ENCODE measurements at places on chromosomes 16 and 17.

DNA sequence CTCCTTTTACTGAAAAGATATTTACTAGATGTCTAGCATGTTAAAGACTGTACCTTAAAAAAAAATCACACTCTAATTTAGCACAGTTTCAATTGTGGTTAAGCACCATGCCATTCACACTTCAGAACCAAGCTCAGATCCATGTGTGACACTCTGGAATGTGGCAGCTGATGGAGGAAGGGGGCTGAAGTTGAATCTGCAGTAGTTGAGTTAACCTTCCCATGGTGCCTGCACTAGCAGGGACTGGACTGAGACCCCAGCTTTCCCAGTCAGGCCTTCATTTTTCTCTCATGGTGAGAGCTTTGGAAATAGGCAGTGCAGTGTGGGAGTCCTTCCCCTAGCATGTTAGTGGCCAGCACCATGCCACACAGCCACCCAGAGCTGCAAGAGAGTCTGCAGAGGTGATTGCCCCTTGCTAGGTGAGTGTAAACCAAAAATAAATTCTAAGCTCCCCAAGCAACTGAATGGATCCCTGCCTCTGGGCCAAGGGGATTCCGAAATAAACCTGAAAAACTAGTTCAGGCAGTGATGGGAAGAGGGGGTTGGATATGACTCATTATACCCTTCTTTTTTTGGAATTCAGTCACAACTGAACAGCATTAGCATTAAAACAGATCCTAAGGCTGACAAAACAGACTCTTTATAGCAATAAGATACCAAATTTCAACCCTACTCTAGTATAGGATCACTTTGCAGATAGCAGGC is 208.5 kb downstream of the WWOX start:
- no peak for DNase-seq

- no peak for DNase-seq
Measured at GRCh38 chr17:282912-283882, 69.4 kb downstream of the RPH3AL start.

DNA sequence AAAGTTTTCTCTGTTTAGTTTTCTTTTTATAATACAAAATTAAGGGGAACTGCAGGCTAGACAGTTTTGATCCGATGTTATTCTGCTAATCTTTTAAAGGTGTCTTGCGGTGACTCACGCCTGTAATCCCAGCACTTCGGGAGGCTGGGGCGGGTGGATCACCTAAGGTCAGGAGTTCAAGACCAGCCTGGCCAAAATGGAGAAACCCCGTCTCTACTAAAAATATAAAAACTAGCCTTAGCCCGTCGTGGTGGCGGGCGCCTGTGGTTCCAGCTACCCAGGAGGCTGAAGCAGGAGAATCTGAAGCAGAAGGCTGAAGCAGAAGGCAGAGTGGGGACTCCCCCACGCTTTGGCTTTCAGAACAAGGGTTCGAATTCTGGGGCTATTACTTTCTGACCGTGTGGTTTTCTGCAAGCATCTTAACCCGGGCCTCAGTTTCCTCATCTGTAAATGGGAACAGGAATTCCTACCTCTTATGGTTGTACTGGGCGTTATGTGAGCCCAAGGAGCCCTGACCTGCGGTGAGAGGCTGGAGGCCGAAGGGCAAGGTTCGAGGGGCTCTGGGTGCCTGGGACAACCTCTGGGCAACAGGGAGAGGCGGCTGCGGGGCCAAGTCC is 1.2 kb upstream of the KATNB1 start:
- no peak for DNase-seq

DNA sequence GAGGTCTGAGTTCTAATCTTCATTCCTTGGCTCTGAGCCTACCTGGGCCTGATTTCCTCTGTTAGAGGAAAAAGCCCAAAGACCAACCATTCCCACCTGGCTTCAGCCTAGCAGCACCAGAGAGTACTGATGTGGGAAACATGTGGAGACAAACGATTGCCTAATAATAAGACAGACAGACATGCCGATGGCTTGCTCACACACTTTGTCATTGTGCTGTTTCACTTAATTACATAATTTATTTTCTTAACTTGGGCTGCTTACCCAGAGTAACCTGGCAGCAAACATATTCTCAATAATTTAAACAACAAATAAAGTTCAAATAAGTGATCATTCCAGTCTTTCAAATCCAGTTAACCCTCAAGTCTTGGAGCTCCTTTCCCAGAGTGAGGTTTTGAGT is 83.4 kb downstream of the MAF start:
- no peak for DNase-seq

DNA sequence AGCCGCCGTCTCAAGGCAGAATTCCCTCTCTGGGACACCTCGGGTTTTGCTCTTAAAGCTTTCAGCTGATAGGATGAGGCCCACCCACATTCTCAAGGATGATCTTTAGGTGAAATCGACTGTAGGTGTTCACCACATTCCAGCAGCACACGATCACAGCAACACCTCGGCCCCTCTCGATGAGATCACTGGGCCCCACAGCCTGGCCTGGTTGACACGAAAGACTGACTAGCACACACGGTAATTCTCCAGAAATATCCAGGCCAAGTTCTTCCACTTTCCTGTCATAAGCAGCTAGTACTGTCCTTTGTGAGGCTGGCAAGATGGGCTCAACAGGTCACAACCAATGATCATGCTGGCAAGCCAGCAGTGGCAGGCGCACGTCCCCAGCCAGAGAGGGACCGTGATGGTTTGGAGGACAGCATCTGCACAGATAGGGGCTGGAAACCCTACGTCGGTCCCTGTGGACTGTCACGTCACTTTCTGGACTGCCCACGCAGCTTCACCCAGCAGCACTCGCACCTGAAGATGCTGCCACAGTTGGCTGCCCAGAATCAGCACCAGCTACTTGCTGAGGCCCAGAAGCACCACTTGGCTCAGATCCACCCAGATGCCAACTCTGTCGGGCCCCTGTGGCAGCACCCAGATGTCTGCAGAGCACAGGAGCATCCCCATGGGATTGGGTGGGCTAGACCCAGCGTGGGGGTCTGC is 17.4 kb downstream of the TMC6 start:
- no peak for DNase-seq

GRCh38 chr17:73941919-73942530 is 261.5 kb upstream of the RPL38 start:
- no peak for DNase-seq

- no peak for DNase-seq
Measured at GRCh38 chr17:45383003-45383402, 49.7 kb downstream of the ARHGAP27 start.

DNA sequence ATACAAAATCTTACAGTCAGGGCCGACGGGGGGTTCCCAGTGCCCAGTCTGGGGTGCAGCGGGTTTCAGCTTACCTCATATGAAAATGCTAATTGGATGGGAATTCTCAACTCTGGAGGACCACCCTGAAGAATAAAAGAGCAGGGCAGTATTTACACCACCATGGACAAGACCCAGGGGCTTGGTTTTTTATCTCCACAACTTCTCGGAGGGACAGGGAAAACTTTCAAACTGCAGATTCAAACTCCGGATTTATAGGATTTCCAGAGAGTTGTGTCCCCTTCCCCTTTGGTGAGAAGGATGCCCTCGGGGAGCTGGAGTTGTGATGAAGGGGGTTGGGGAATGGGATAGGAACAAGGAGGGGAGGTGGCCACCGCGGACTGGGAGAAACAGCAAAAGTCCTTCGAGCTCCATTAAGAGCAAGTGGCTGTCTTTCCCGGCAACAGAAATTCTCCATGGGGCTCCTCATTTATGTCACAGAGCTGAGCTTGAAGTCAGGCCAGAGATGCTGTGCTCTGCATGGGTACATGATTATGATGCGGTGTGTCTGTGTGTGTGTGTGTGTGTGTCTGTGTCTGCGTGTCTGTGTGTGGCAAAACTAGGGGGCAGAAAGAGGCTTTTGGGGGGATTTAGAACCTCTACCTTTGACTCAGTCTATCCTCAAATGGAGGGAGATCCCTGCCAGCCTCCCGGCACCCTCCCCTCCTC is 15.7 kb downstream of the FOXL1 start:
- no peak for DNase-seq

DNA sequence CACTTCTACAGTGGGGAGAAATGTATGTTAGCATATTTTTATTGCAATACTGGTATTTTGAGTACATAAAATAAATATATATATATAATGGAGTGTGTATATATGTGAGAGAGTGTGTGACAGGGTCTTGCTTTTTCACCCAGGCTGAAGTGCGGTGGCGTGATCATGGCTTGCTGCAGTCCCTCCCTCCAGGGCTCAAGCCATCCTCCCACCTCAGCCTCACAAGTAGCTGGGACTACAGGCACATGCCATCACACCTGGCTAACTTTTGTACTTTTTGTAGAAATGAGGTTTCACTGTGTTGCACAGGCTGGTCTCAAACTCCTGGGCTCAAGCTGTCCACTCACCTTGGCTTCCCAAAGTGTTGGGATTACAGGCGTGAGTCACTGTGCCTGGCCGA is 4.1 kb downstream of the CYLD start:
- no peak for DNase-seq

DNA sequence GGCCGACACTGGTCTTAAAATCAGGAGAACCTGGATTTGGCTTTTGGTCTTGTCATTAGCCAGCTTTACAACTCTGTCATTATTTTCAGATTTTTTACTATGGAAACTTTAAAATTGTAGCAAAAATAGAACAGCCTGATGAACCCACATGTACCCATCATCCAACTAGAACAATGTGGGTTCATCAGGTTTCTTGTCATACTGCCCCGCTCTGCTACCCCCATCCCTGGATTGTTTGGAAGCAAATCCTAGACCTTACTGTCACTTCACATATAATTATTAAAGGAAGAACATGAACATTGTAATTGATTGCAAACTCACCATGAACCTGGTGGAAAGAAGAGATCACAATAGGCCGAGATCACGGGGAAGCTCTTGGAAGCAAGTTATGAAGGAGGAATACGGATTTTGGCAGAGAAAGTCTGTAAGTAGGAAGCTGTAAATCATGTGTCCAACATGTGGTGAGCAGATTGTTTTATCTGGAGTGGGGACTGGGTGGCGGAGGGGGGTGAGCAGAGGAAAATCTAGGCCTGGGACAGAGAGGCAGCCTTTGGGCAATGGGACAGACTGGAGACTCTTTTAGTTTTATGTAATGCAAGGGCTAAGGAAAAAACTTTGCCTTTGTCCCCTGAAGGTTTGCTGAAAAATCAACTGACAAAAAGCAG is 67.0 kb downstream of the PITPNC1 start:
- no peak for DNase-seq

DNA sequence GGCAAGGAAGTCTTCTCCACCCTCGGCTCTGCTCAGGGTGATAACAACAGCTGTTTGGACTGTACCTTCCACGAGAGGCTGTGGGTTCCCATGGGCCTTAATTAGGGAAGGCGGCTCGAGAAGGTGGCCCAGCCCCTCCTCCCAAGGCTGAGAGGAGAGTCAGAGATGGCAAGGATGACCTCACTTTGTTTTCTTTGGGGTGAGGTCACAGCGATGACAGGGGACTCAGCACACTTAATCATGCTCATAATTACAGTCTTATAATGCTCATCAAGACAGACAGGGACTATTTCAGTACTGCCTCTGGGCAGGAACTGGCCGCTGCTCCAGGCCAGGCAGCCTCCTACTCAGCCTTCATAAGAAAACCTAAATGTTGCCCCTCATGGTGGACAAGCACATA is 19.7 kb downstream of the WFDC1 start:
- no peak for DNase-seq

GRCh38 chr16:12900599-12901203 is 697 bp upstream of the SHISA9 start:
- DNase-seq, result no peak

GRCh38 chr17:30942308-30943079 is 20.7 kb downstream of the ADAP2 start:
- DNase-seq, result no peak

GRCh38 chr16:21991621-21992020 is 9.3 kb downstream of the PDZD9 start:
- no peak for DNase-seq

DNA sequence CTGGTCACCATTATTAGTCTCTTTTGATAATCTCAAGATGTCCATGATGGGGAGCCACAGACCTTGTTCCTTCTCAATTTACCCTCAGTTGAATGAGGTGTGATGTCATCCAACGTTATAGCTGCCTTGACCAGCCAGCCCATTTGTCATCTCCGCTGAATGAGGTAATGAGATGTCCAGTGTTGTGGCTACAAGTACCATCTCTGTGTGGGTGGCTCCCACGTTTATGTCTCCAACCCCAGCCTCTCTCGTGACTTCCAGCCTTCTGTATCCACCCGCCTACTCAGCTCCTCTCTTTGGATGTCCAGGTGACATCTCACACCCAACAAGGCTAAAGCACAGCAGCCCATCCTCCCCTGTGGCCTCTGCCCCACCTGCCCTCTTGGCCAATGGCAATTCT is 18.2 kb downstream of the DNAH17 start:
- no peak for DNase-seq

GRCh38 chr16:71927787-71928186 is 32.5 kb downstream of the IST1 start:
- no peak for DNase-seq

DNA sequence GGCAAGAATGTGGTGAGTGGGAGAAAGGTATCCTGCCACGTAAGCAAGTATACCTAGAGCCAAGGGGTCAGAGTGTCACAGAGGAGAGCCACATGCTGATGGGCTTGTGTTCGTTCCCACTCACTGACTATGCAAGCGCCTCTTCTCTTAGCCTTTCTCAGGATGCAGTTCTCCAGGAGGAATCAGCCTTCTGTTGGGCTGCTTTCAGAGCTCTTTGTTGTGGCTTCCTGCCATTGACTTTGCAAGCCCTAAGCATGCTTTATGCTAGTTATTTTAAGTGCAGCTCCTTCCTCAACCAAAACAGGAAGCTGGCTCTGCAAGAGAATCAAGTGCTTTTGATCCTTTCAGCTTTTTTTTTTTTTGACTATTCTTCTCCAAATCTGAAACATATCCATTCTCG is 66.6 kb downstream of the SIAH1 start:
- no peak for DNase-seq

DNA sequence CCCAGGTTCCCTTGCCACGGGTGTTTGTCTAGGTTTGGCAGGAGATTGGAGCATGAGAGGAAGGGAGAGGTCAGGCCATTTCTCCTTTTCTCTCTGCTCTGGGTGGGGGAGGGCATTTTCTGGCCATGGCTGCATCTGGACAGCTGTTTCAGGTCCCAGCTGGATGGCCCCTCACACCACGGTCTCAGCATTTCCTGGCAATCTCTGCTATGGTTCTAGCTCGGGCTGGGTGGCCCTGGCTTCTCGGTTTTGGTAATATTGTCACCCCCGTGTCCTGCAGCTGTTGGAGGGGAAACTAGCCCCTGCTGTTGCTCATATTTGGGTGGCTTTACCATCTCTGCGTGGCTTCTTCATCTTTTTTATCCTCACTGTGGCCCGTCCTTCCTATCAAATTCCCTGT is 11.5 kb upstream of the NLRP1 start:
- DNase-seq, result no peak

DNA sequence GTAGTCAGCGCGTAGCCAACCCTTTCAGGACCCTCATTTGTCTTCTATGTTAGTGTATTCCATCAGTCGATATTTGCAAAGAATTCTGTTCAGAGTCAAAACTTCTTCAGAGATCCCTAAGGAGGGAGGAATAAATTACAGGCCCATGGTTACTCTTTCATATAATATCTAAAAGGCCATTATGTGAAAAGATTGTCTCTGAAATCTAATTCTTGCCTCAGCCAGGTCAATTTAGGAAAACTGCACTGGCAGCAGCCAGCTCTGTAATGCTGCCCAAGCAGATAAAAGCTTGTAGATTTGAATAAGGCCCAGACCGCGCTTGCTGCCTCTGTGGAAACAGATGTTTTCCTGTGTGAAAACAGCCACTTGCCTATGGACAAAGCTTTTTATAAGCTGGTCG is 379.8 kb downstream of the CNTNAP4 start:
- DNase-seq, result no peak

- DNase-seq, result no peak
Measured at GRCh38 chr17:66789093-66789492, 45.8 kb upstream of the CACNG5 start.

- DNase-seq, result no peak
Measured at GRCh38 chr17:28074010-28074409, 31.5 kb downstream of the NLK start.

Measured in NCI-H446 (cell line).